Thymus (tissue), 14 donors: ENCODE measurements at places on chromosomes 1 and 21.

GRCh38 chr1:200338451-200338850, 71.4 kb downstream of the ZNF281 start:
- DNase-seq: no peak

DNA sequence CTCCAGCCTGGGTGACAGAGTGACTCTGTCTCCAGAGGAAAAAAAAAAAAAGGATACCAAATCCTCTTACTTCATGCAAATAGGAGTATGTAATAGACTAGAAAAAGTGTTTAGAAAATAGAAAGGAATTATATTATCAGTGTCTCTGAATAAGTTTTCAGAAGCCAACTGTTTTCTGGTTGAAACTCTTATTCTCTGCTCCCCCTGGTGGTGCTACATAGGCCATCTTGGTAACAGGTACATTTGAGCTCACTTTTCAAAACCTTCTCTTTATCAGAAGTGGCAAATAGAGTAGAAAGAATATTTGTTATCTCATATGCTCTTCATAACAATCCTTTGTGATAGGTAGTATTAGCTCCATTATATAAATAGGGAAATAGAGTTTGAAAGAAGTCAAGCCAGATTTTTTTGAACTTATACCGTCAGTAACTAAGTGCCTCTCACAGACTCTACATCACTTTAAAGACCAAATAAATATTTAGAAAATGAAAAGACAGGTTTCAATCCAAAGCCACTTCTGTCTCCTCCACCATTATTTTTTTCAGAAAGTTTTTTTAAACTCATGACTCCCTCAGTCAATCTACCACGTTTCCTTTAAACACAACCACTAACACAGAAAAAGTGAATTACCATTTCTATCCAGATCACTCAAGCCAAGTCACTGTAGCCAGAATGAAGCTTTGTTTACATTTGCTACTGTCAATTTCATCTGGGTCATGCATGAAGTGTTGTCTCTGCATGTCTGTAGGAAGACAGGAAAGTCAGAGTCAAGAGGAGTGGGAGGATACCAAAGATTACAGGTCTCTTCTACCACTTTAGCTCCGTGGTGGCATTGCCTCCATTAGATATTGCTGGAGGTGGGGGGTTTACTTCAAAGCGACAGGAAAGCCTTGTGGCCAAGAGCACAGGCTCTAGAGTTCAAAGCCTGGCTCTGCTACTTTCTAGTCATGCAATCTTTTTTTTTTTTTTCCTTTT, 45.6 kb downstream of the IL23R start:
- DNase-seq: no peak

GRCh38 chr1:205015241-205015640, 27.8 kb upstream of the CNTN2 start:
- no peak for DNase-seq

- DNase-seq: no peak
Measured at GRCh38 chr1:29186252-29186651, 4.6 kb upstream of the SRSF4 start.

DNA sequence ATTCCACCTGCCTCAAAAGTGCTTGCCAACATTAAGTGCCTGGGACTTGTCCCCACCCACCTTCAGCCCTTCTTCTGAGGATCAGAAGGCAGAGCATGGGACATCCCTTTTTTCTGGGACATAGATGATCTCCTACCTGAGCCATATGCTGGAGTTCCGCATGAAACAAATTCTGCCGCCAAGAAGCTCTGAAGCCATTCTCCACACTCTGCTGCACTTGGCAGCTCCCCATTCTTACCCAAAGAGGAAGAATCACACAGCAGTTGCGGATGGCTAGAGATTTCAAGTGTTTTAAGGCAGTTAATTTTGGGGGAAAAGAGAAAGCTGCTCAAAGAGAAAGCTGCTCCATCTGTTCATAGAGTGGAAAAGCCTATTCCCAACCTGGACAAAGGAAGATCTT, 197.3 kb upstream of the COA6 start:
- DNase-seq: no peak

- no peak for DNase-seq
Measured at GRCh38 chr1:88327391-88328267, 356.4 kb upstream of the PKN2 start.

DNA sequence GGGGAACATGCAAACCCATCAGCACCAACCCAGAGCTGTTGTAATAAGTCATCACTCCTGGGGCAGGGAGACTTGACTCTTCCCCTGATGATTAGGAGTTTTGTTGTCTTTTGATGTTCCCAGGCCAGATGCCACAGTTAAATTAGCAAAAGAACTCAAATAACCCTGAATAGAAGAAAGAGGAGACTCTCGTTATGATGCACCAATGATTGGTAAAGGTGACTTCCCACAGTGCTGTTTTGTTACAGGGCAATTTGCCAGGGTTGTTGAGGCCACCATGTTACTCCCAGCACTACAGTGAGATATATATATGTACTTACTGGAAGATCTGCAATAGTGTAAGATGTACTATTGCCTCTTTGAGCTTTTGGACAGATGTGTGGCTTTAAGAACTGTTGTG, 24.3 kb upstream of the RCAN1 start:
- no peak for DNase-seq

- no peak for DNase-seq
Measured at GRCh38 chr1:25647106-25647505, 30.5 kb downstream of the MAN1C1 start.

DNA sequence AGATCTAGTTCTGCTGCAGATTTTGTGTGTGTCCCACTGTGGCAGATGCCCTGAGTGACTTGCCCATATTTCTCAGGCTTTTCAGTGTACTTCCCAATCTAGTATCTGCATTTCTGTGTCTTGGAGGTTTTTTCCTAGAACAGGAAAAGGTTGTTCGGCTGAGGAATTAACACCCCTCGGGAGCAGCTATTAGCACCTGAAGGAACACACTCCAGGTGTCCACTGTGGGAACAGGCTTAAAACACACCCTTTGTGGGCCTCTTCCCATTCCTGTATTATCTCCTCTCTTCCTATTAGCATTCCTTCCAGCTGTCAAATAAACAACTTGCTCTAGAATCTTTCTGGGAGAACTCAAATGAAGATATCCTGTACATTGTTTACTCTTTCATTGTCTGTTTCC, 178.3 kb downstream of the HMCN1 start:
- DNase-seq: no peak

DNA sequence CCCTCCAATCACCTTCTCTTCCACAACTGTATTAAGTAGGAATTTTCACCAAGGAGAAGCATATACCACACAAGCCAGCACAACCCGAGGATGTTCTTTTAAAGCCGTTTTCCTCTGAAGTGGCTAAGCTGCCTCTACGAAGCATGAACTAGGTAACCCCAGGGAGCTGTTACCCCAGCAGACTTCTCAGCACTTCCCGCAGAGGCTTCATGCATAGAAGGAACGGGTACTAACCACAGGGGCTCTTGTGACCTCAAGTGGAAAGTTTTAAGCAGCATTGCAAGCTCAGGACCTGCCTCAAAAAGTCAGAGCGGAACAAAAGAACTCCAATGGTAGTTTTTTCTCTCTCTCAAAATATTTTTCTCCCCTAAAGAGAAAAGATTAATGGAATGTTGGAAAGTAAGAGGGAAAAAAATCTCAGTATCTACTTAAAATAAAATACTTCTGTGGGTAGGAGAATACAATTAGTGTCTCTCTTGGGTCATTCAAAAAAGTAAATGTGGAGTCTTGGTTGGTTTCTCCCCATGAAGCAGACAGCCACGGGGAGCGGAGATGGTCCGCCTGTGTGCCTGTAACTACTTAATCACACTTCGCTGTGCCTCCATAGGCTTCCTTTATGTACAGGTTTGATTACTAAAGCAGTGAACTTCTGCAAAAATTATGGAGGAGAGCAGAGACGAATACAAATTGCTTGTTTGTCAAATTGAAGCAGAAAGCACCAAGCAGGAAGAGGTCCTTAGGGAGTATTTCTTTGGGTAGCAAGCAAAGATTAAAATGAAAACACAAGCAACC, 40.9 kb downstream of the STX6 start:
- peak; percentile 93 for DNase-seq

DNA sequence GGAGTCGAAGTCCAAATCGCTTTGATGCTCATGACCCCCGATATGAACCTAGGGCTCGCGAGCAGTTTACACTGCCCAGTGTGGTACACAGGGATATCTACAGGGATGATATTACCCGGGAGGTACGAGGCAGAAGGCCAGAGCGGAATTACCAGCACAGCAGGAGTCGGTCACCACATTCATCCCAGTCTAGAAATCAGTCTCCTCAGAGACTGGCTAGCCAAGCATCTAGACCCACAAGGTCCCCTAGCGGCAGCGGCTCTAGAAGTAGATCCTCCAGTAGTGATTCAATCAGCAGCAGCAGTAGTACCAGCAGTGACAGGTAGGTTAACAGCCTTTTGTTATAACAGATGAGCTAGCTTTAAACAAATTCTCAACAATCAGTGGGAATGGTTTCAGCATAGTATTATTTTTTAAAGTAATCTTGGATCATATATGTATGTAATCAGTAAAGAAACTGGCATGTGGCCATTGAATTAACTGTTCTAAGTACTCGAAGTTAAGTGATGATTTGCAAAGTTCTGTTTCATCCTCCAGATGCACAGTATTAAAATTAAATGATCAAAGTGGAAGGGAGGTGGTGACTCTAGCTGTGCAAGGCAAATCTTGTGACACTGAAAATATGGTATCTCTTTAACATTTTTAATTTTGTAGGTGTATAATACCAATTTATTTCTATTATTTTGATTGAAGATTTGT, 29.0 kb downstream of the SPEN start:
- DNase-seq: no peak

- DNase-seq: no peak
Measured at GRCh38 chr1:77899647-77900320, 11.4 kb downstream of the NEXN start.

DNA sequence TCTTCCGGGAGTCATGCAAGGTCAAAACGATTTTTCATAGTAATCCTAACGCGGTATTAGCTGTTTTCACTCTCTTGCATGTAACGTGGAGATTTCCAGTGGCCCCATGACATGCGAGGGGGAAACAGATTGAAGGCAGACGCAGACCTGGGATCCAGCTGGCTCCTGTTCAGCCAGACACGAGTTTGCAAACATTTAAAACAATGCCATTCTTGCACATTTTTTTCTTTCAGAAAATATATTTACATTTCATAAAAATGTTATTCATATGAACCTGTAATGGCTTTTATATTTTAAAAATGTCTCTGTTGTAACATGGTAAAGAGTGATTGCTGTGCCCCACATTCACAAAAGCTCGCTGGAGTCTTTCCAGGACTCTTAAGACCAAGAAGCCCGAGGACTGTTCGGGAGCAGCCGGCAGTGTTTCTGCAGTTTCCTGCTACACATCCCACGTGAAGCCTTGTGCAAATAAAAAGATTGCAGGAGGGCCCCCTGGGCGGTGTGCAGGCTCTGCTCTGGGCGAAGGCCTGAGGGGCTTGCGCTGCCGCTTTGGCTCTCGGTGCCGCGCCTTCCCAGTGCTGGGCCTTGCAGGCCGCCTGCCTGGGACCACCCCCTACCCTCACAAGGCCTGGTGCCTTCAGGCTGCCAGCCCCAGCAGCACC, 184.9 kb downstream of the DYRK1A start:
- DNase-seq: no peak

GRCh38 chr21:25025596-25025995, 581.7 kb downstream of the MRPL39 start:
- DNase-seq: no peak

DNA sequence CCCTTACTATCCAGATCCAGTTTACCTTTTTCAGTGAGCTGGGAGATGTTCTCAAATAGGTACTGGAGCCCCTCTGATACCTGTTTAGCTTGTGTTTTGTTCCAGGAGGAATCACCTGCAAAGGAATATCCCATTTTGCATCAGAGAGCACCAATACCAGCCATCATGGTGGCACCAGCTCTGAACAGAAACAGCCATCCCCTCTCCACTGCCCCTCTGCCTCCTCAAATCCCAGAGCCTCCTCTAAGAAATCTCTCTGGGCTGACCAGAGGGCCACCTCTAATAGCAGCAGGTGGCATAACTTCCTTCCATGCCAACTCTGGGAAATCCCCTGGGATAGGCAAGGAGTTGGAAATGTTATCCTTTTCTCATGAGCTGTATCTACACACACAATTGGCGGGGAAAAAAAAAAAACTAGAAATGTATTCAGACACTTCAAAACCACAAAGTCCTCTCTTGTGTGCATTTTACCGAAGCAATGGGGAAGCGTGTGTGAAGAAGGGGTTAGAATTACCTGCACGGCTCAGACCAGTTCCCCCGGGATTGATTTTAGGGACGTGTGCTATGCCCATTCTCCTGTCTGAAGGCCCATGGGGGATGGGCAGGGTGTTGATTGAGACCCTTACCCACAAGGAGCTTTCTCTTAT, 2.4 kb downstream of the PGLYRP4 start:
- DNase-seq: peak; percentile 53

- DNase-seq: no peak
Measured at GRCh38 chr1:246166841-246167240, 340.2 kb downstream of the SMYD3 start.

- DNase-seq: no peak
Measured at GRCh38 chr1:68010090-68010489, 40.3 kb downstream of the DIRAS3 start.

DNA sequence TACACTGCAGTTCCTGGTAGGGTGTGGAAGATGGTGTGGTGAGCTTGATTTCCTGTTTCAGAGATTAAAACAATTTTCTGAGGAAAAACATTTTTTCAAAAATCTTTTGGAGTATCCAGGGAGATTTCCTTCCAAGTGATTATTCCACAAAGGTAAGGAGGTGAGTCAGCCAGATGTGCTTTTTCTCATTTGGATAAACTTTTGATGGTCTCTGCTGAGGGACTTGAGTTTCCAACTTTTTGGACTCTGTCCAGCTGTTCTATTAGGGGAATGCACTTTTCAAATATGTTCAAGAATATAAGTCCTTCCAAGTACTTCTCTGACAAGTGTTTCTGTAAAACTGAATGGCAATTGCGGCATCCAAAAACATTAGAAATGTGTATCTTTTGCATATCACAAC, 628.8 kb upstream of the ADAMTS5 start:
- DNase-seq: no peak

DNA sequence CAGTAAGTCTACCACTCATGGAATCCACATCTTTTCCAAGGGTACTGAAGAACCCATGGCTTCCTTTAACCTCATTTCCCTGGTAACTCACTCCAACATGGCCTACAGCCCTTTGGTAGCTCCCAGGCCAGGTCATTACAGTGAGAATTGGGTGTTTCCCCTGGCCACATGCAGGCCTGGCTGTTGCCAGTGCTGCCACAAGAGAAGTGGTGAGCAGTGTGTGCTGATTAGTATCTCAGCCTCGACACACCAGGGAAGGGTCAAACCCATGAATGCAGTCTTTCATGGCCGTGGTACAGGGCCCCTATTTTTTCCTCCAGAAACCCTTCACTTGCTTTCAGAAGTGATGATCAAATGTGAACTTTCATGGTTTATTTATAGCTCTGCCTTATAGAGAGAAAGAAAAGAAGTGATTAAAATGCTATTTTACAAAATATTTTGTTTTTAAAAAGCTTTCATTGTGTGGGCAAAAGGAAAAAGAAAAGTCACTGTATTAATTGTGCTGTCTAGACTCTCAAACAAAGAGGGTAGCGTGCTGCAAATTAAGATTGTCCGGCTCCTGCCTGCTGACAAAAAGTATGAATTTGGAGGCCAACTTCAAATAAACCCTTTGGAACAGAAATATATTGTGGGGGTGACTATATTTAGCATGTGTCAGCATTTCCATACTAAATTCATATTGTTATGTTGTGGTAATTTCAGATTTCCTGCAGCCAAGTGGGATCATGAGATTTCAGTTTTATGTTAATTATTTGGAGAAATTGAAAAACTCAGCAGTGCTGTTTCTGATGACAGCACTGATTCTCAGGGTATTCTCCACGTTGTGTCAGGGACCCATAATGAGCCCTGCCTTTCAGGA, 62.0 kb upstream of the HOOK1 start:
- DNase-seq: no peak
